ENCODE measurements at places on chromosomes 11 and 22.

DNA sequence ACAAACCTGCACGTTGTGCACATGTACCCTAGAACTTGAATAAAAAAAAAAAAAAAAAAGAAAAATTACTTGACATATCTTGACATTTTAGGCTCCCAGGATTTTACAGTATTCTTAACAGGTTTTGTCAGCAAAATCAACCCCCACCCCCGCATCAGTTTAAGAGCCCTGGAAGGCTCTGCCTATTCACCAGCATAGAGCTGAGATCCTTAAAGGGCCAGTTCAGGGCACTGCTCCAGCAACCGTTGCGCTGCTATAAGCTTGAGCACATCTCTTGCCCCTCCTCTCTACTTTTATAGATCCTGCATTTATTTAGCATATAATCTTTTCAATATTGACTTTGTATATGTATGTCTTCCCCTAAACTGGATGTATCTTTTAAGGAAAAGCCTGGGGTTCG lies 697 bp upstream of the PAFAH1B2 start:
- no peak for DNase-seq

DNA sequence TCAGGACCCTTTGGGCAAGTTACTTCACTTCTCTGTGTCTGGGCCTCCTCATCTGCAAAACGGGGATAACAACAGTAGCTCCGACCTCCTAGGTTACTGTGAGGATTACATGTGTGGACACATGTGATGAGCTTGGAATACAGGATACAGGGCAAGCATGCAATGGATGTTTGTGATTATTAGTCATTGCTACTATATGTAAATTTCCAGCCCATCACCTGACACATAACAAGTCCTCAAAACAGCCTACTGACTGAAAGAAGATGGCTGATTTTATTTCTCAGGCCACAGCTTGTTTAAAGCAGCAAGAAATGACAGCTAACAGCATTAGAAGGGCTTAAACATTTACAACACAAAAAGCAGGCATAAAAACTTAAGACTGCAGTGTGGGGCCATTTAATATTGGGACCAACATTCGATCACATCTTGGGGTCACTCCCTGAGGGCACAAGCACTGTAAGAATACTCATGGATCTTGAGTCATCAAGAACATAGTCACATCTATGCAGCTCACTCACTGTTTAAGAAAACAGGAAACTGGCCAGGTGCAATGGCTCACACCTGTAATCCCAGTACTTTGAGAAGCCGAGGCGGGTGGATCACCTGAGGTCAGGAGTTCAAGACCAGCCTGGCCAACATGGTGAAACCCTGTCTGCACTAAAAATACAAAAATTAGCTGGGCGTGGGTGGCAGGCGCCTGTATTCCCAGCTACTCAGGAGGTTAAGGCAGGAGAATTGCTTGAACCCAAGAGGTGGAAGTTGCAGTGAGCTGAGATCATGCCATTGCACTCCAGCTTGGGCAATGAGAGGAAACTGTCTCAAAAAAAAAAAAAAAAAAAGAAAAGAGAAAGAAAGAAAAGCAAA lies 49.5 kb downstream of the ABTB2 start:
- no peak for DNase-seq

GRCh38 chr11:108592591-108593213 lies 866 bp downstream of the EXPH5 start:
- peak; percentile 32 for DNase-seq

DNA sequence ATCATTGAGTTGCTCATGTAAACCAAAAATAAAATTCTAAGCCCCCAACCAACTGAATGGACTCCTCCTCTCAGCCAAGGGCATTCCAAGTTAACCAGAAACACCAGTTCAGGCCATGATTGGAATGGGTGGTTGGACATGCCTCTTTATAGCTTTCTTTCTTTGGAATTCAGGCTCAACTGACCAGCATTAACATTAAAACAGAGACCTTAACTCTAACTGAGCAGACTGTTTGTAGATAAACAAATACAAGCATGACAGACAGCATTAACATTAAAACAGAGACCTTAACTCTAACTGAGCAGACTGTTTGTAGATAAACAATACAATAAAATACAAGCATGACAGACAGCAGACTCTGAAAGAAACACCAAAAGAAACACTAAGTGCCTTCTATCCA lies 278.2 kb downstream of the DLG2 start:
- DNase-seq = no peak

DNA sequence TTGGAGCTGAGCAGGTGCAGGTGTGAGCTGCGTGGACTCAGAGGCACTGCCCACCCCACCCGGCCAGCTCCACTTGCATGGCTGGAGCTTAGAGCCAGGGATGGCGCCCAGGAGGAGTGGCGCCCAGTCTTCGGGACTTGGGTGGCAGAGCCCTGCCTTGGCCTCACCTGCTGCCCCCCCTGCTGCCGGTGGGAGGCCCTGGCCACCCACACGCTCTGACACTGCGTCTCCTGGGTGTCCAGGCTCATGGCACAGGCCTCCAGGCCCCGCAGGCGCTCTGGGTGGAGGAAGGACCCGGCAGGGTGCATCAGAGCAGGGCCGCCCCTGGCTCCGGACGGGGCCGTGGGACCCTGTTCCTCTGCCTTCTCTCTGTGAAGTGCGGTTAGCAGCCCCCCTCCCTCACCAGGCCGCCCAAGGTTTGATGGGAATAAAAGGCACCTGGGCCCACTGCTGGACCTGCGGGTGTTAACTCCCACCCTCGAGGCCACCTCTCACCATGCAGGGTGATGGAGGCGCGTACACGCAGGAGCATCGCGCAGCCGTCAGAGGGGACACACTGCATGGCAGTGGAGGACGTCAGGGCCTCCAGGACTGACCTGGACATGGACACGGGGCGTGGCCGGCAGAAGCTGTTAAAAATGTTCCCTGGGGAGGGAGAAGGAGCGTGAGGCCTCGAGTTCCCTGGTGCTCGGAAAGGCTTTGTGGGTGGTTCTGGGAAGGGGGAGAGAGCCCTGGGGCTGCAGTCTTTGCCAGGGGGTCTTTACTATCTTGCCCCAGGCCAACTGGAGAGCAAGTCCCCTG lies 11.8 kb downstream of the IL17REL start:
- no peak for DNase-seq
